ENCODE measurements at places on chromosomes 11 and 22.

DNA sequence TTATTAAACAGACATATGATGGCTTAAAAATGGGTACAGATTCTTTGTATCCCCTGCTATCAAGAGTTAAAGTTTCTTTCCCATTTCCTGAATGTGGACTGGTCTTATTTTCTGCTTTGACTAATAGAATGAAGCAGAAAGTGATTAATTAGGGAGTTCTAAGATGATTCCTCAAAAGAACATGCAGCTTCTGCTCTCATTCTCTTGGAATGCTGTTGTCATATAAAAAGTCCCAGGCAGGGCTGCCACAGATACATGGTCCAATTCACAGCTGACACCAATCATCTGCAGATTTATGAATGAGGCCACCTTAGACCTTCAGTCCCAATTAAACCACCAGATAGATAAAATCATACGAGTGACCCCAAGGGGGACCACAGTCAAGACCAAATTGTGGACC is 844.5 kb upstream of the RAG2 start:
- DNase-seq = no peak

- no peak for DNase-seq
Measured at GRCh38 chr11:126544108-126545056, 188.9 kb downstream of the ST3GAL4 start.

DNA sequence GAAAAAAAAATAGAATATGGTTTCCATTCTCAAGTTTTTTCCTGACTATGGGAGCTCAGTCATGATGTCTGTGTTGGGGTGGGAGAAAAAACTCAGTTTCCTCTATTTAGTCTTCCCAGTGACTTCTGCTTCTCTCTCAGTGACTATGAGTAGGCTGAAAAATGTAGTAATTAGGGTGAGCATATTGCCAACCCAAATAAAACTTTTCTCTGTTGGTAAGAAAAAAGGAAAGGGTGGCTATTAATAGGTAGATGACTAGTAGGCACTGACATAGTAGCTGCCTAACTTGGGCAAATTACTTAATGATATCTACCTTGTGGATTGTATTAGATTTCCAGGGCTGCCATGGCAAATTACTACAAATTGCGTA is 34.2 kb upstream of the BIRC3 start:
- no peak for DNase-seq

- DNase-seq = no peak
Measured at GRCh38 chr11:109864151-109864661, 229.0 kb upstream of the ZC3H12C start.

DNA sequence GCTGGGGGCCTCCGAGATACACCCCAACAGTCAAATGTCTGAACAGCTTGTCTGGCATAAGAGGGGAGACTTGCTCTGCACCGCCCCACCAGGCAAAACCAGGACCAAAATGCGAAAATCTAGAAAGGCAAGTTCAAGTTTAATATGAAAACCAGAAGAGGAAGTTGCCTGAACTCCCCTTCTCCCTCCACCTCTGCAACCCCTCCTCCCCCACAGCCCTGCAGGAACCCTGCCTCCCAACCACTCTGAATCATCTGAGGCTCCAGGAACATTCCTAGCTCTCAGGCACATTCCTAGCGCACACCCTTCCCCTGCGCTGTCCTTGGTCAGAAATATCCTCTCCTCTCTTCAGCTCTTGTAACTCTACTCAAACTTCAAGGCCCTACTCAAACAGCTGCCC is 36.7 kb downstream of the ISX start:
- DNase-seq = no peak

DNA sequence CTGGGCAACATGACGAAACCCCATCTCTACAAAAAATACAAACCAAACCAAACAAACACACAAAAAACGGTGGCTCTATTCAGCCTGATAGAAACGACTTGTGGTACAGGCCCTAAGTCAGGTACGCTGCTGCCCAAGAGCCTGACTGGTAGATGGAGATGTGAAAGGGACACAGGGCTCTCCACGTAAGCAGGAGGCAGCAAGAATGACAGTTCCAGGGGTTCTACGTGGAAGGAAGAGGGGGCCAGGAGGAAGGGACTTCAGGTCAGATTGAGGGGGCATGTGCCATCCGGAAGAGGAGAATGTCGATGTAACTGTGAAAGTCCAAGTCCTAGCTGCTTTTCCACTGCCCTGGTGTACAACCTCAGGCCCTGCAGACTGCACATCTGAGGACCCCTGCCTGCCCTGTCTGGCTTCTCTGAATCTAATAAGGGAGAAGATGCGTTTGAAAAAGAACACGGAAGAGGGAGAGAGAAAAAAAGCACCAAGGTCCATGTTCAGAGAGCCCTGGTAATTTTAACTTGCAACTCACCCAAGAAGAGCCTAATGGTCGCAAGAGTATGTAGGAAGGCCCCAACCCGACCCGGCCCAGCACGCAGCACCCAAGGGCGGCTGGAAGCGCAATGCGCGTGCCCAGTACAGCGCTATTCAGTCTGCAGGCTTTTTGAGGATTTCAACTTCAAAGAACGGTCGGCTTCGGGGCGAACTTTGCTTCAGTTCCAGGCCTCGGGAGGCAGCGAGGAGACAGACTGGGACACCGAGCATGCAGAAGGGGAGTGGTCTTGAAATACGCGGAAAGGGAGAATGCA is 909 bp upstream of the ZNRD2 start:
- DNase-seq = no peak

DNA sequence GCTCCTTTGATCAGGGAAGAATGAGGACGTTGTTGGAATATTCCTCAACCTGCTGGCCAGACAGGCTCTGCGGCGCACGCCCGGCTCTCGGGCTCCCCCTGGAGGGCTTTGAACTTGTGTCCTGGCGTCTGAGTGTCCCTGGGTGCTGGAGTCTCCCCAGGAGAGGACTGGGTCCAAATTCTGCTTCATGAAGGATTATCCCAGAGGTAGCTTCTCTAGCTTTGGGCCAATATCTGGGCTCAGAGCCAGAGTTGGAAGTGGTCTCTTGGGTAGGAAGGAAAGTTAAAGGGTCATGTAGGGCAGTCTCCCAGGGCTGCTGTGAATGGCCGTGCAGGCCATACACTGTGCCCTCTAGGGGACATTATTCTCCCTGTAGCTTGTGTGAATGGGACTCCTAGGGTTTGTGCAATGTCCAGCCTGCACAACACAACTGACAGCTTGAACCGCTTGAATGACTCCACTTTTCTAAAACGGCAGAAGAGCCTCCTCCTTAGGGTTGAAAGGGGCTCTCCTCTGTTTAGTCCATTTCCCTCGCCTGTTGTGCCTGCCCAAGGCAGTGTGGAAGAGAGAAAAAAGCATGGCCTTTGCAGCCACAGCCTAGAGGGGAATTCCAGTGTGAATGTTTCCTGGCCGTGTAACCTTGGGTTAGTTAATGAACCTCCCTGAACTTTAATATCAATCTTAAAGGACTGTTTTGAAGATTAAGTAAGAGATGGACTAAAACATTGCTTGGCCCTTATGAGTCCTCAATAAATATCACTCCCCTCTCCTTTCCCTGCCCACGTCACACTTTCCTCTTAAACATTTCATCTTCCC is 111.2 kb upstream of the THY1 start:
- peak; percentile 53 for DNase-seq

- DNase-seq = no peak
Measured at GRCh38 chr11:79165908-79166307, 274.9 kb downstream of the TENM4 start.

- no peak for DNase-seq
Measured at GRCh38 chr11:10418950-10419310, 36.1 kb upstream of the AMPD3 start.

DNA sequence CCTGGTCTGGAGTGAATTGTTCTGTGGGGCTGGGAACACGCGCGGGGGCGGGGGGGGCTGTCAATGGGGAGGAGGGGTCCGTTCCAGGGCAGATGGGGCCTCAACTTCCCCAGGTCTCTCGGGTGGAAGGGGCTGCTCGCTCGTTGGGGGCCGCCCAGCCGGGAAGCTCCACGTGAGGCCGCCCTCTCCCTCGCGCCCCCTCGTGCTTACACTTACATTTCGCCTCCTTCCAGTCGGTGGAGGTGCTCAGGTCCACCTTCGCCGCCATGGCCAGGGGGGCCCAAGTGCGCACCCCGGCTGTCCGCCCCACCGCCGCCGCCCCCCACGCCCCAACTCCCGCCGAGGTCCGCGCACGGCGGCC is 452 bp downstream of the MACROD1 start:
- peak; percentile 28 for DNase-seq

- no peak for DNase-seq
Measured at GRCh38 chr11:67001332-67001731, 21.6 kb upstream of the SYT12 start.

GRCh38 chr11:62410972-62411371 is 7.9 kb upstream of the SCGB1A1 start:
- no peak for DNase-seq

GRCh38 chr22:40547729-40548143 is 88.8 kb downstream of the MRTFA start:
- DNase-seq = no peak

GRCh38 chr11:65576232-65576866 is 496 bp downstream of the EHBP1L1 start:
- no peak for DNase-seq

DNA sequence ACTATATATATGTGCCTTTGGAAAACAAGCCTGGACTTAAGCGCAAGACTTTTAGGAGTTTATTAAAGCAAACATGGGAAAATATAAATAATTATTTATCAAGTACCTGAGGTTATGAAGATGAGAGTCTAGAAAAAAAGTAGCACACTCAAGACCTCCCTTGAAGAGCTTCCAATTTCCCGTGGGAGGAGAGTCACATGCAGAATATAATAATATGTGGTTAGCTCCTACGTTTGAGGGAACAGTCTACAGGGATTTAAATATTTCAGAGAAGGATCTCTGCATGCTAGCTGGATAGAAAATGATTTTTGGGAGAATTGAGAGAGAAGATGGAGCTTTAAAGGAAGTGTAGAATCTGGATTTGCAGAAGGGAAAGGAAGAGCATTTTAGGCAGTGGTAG is 183.8 kb downstream of the SWAP70 start:
- no peak for DNase-seq

- DNase-seq = no peak
Measured at GRCh38 chr22:19641983-19642451, 72.3 kb upstream of the SEPTIN5 start.

- DNase-seq = no peak
Measured at GRCh38 chr11:116727990-116728389, 44.8 kb downstream of the BUD13 start.

- DNase-seq = no peak
Measured at GRCh38 chr11:65102142-65103095, 6.4 kb downstream of the VPS51 start.

DNA sequence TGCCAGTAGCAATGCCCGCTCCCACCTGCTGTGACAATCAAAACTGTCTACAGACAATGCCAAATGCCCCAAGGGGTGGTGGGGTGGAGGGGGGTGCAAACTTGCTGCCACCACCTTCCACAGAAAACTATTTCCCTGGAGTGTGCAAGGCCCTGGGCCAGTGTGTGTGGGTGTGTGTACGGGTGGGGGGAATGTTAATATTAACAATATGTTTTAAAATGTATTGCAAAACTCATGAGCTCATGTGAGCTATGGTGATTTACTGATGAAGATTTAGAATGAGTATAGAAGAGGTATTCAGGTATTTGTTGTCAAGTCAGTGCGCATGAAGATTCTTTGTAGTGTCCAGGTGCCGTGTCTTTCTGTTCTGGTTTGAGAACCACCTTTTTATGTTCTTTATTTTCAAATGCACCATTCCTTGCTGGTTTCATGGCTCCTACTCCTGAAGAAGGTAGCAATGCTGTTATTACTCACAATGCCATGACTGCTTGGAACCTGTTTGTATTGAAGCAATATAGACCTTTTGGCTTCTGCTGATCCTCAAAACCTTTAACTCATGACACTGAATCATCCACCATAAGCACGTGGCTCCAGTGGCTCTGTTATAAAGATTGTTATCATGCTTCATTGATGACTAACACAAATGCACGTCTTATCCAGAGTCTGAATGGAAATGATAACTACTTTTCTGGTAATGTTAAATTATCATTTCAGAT is 29.9 kb upstream of the AQP11 start:
- DNase-seq = no peak

- DNase-seq = no peak
Measured at GRCh38 chr11:109140857-109141515, 281.0 kb upstream of the C11orf87 start.

DNA sequence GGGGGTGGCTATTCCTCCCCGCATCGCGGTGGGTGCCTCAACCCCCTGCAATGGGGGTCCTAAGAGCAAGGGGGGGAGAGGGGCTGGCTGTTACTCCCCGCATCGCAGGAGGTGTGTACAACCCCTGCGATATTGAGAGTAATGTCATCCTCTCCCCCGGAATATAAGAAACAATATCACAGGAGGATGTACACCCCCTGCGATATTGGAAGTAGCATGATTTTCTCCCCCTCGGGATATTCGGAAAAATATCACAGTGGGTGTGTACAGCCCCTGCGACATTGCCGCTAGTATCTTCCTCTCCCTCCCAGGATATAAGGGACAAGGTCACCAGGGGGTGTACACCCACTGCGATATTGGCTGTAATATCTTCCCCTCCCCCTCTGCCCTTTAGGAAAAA is 22.5 kb upstream of the APOL5 start:
- no peak for DNase-seq

GRCh38 chr11:4887591-4887990 is 5.9 kb downstream of the OR51T1 start:
- DNase-seq = no peak

DNA sequence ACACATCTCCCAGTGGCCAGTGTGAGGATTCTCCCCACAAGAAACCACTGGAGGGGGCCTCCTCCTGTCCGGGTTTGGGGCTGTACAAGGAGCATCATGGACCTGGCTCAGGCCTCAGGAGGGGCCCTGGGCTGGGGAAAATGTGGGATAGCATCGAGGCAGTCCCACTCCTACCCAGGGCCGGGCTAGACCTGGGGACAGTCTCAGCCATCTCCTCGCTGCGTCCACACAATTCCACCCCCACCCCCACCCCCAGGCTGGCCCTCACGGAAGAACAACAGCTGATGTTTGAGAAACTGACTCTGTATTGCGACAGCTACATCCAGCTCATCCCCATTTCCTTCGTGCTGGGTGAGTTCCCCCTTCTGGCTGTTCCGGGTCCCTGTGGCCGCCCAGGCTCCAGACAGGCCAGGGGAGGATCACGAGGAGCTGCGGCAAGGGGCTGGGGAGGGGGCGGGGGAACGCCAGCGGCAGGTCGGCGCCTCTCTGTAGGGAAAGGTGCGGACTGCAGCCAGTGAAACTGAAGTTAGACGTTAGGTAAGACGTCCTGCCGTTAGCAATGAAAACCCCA is 4.8 kb downstream of the BEST1 start:
- DNase-seq = no peak

DNA sequence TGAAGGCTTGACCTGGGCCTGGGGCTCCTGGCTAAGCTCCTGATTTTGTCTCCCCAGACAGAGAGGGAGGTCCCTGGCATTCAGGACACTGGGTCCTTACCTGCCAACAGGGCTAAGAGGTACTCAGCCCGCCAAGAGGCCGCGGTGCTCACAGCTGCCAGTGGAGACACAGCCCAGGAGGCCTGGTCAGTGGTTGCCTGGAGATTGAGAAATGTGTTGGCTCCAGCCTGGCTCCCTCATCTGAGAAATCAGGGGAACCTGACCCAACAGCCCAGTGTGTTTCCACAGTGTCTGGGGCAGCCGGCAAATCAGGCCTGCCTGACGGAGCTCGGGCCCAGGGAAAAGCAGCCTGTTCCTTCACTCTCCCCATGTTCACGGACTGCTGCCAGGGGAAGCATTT is 79.4 kb upstream of the NAV2 start:
- DNase-seq = no peak

Measured in stimulated activated CD4-positive, alpha-beta T cell treated with anti-CD3 and anti-CD28 coated beads, Interleukin-1b, Interleukin-23, amount 100 ng/mL, for 4 hours (primary cell).